ENCODE measurements at places on chromosomes 3 and 15.

- DNase-seq = no peak
Measured at GRCh38 chr3:57923101-57923500, 85.1 kb upstream of the FLNB start.

DNA sequence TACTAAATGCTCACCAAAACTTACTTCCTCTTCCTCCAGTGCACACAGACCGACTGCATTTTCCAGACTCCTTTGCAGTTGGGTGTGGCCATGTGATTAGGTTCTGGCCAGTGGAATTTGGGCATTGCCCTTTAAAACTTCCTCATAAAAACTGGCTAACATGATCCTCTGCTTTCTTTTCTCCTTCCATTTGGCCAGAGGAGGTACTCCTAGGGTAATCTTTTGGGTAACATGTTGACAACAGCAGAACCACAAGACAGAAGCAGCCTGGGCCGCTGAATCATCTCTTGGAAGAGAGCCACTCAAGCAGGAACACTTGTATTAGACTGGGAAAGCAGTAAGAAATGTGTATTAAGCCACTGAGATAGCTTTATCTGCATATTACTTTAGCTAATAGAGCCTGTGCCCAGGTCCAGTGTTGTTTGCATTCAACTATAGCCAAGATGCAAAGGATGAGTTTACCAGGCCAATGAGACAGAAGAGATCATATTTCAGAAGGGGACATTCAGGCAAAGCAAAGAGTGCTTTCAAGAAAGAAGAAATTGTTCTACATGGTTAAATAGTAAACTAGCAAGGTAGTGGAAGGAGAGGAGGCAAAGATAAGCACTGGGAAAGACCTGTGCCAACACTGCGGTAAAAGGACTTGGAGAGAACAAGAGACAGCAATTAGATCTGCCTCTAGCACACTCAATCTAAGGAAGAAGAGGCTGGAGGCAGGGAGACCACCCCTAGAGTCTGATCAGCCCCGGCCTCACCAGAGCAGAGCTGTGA, 79.8 kb downstream of the PLCH1 start:
- DNase-seq = no peak

- no peak for DNase-seq
Measured at GRCh38 chr3:140165781-140166180, 230.8 kb downstream of the CLSTN2 start.

- DNase-seq = no peak
Measured at GRCh38 chr3:171561596-171562323, 101.6 kb upstream of the TNIK start.

- DNase-seq = no peak
Measured at GRCh38 chr15:38819387-38819950, 254.9 kb upstream of the RASGRP1 start.

DNA sequence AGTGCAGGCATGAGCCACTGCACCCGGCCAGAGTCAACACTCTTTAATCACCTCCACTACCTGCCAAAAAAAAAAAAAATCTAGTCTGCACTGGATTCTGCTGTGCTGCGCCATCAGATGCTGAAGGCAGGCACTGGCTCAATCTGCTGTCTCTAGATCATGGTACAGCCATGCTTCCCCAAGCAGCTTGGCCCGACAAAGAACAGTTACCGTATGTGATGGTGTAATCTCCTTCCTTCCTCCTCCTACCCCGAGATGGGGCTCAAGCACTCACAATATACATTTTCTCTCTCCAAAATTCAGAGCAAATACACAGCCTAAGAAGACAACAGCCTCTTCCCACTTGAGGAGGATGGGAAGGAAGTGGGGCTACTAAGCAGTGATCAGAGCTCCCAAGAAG, 45.1 kb downstream of the DAPK2 start:
- no peak for DNase-seq

- no peak for DNase-seq
Measured at GRCh38 chr3:168532135-168532534, 436.4 kb upstream of the GOLIM4 start.

GRCh38 chr15:82715003-82715402, 5.3 kb upstream of the AP3B2 start:
- no peak for DNase-seq
